Effector memory CD8-positive, alpha-beta T cell (primary cell): ENCODE measurements at places on chromosomes 11 and 22.
A peak's percentile ranks its signal among the peaks of the same experiment; 100 is the strongest.

DNA sequence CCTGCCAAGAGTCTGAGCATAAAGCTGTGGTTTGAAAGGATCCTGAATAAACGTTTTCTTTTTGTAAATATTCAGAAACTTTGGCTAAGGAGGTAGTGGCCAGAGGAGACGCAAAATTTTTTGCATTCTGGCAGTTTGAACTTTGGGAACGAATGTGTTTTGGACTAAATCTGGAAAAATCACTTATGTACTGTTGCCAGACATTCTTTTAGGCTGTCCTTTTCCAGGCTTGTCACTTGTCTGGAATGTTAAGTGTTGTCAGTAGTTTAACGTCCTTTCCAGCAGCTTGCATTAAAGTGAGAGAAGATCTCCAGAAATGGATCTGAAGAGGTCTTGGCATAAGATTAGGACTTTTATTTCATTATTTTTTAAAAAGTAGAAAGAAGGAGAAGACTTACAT is 18.5 kb downstream of the SPECC1L start:
- H3K36me3 ChIP-seq, result peaks cover 2% of the 10 kb centered on the region
- no peaks in the 10 kb centered on the region for H3K27me3 ChIP-seq
- peaks cover 18% of the 10 kb centered on the region for H3K4me1 ChIP-seq
- peak overlapping the region; percentile 12 for H3K27ac ChIP-seq
- DNase-seq, result no peak

DNA sequence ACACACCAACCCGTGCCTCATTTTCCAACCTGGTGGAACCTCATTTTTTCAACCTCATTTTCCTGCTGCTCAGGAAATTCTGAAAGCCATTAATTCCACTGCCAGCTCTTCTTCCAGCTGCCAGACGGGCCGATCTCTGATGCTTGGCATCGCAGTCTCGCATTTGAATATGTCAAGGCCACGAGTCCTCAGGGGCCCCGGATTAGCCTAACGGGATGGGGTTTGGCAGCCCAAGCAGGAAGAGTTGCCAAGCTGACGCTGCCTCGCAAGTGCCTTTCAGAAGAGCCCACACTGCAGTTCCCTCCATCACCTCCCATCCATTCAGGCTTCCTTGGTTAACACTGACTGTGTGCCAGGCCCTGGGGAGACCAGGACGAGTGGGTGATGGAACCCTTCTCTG is 8.7 kb downstream of the RASD2 start:
- peaks cover 13% of the 10 kb centered on the region for H3K4me1 ChIP-seq
- peaks cover 55% of the 10 kb centered on the region for H3K27me3 ChIP-seq
- DNase-seq, result no peak
- no peak overlapping the region for H3K27ac ChIP-seq

DNA sequence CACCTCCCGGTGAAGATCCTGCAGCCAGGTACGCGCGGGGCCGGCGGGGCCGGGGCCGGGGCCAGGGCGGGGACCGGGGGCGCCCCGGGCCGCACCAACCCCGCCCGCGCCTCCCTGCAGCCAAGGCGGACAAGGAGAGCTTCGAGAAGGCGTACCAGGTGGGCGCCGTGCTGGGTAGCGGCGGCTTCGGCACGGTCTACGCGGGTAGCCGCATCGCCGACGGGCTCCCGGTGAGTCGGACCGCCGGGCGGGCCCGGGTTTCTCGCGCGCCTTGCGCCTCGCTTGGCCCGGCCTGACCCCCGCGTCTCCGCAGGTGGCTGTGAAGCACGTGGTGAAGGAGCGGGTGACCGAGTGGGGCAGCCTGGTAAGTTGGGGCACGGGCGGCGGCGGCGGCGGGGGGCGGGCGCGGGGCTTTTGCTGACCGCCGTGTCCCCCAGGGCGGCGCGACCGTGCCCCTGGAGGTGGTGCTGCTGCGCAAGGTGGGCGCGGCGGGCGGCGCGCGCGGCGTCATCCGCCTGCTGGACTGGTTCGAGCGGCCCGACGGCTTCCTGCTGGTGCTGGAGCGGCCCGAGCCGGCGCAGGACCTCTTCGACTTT is 531 bp downstream of the PIM3 start:
- peak overlapping the region; percentile 95 for H3K4me3 ChIP-seq
- H3K36me3 ChIP-seq, result peaks cover 79% of the 10 kb centered on the region
- peaks cover 19% of the 10 kb centered on the region for H3K4me1 ChIP-seq
- peak; percentile 42 for DNase-seq
- H3K27ac ChIP-seq, result peak overlapping the region; percentile 96

DNA sequence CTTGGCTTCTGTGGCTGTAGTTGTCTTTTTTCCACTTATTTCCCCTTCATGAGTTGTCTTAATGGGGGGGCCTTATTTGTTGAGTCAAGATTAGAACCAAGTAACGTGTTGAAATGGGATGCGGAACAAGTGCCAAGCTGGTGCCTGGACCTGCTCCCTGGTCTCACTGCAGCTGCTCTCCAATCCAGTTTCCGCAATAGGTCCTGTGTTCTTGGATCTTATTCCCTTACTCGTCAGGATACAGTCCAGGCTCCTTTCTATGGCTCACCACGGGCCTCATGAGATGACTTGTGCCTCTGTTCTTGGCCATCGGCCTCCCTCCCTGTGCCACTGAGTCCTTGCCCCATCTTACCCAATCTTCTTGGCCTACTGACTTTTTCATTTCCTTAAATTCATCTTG is 159.6 kb upstream of the CADM1 start:
- no peak for DNase-seq
- H3K27ac ChIP-seq, result no peak overlapping the region
- peaks cover 22% of the 10 kb centered on the region for H3K27me3 ChIP-seq
- no peaks in the 10 kb centered on the region for H3K36me3 ChIP-seq

- no peak for DNase-seq
- H3K27me3 ChIP-seq, result peaks cover 38% of the 10 kb centered on the region
- H3K4me1 ChIP-seq, result no peaks in the 10 kb centered on the region
- H3K36me3 ChIP-seq, result no peaks in the 10 kb centered on the region
Observed at GRCh38 chr11:70263363-70263762, 7.1 kb upstream of the PPFIA1 start.

DNA sequence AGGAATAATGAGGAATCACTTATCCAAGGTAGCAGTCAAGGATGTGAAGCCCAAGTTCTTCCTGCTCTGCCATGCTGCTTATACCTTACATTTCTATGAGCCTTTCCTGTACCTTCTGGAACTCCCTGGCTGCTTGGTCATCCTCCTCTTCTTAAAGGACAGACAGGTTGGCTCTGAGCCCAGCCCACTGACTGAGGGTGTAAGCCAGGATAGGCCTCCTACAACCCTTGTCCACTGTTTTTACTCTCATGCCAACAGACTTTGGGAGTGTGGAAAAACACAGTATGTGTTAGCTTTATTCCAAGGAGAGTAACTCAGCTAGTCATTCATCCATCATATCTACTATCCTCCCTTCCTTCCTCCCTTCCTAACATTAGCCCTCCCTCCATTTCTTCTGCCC is 47.5 kb downstream of the IRAG1 start:
- no peak overlapping the region for H3K27ac ChIP-seq
- H3K4me3 ChIP-seq, result no peak overlapping the region
- H3K27me3 ChIP-seq, result no peaks in the 10 kb centered on the region
- DNase-seq, result no peak

GRCh38 chr11:74926304-74927030 is 22.4 kb downstream of the XRRA1 start:
- H3K27me3 ChIP-seq, result no peaks in the 10 kb centered on the region
- H3K27ac ChIP-seq, result no peak overlapping the region
- no peaks in the 10 kb centered on the region for H3K4me1 ChIP-seq

DNA sequence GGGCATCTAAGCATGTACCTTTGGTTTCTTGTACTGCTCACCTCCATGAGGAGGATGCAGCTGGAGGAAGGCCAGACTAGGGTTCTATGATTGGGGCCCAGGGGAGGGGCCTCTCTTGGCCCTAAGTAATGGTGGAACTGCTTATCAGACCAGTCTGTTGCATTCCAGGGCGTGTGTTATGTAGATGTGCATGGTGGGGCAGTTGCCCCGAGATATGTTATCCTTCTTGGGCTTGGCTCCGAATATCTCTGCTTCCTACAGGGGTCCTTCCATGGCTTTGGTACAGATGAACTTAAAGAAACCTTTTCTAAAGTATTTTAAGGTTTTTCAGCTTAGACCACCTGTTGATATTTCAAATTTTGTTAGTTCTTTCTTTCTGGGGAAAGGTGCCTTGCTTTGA is 126.0 kb downstream of the SWAP70 start:
- no peak overlapping the region for H3K4me3 ChIP-seq
- no peak overlapping the region for H3K27ac ChIP-seq
- no peaks in the 10 kb centered on the region for H3K4me1 ChIP-seq
- H3K27me3 ChIP-seq, result no peaks in the 10 kb centered on the region
- H3K36me3 ChIP-seq, result peaks cover 18% of the 10 kb centered on the region

DNA sequence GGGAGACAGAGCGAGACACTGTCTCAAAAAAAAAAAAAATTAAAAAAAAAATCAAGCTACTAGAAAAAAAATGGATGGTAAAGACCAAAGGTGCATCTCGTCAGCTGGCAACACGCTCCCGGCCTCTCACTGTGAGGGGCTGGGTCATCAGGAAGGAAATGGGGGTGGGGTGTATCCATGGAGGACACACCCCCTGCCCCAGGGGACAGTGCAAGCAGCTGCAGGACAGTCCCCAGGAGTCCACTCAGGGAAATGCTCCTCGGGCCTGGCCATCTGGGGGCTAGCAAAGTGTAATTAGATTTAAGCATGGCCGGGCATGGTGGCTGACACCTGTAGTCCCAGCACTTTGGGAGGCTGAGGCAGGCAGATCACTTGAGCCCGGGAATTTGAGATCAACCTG is 23.1 kb downstream of the TTLL1 start:
- H3K27me3 ChIP-seq, result no peaks in the 10 kb centered on the region
- DNase-seq, result no peak
- peaks cover 22% of the 10 kb centered on the region for H3K36me3 ChIP-seq
- no peak overlapping the region for H3K27ac ChIP-seq
- no peaks in the 10 kb centered on the region for H3K4me1 ChIP-seq

- no peak overlapping the region for H3K27ac ChIP-seq
- no peak for DNase-seq
- H3K27me3 ChIP-seq, result no peaks in the 10 kb centered on the region
- H3K4me3 ChIP-seq, result no peak overlapping the region
- peaks cover 3% of the 10 kb centered on the region for H3K36me3 ChIP-seq
- H3K4me1 ChIP-seq, result no peaks in the 10 kb centered on the region
Observed at GRCh38 chr11:1219834-1220815, 2.7 kb upstream of the MUC5B start.
